ENCODE measurements at places on chromosomes 7 and 10. TPM values are rescaled to one million over a fixed set of nuclear protein-coding genes. Genes with fewer than 3 reads are reported as not detected.

DNA sequence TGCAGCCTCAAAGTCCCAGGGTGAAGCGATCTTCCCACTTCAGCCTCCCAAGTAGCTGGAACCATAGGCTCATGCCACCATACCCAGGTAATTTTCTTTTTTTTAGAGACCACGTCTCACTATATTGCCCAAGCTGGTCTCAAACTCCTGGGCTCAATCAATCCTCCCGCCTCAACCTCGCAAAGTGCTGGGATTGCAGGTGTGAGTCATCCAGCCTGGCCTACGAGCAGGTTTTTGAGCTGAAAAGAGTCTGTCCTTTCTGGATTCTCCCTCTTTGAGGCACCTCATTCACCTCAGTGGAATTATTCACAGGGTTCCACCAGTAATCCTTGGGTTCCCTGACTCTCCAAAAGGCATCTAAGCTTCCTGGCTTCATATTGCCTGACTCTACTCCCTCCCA lies 7.6 kb upstream of the LEP start:
- DNase-seq = no peak

GRCh38 chr10:48894911-48895802 lies 44.5 kb downstream of the LRRC18 start:
- no peak for DNase-seq

DNA sequence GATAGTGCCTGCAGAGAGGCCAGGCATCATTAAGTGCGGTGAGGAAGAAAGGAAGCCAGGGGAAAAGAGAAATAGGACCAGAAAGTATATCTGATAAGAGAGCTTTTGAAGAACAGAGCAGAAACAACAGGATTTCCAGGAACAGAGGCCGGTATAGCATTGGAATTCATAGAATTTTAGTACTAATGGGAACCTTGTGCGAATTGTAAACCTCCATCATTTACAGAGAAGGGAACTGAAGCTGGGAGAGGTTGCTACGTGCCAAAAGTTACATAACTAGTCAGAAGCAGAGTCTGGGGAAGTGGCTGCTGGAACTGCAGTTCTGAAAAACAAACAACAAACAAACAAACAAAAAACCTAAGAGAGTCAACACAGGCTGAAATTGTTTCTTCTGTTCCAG lies 5.4 kb upstream of the ZMYND11 start:
- DNase-seq = no peak

- no peak for DNase-seq
Measured at GRCh38 chr7:55325371-55325792, 39.8 kb upstream of the LANCL2 start.

The EGR2 gene
- not detected for total RNA-seq

The PNLIPRP1 gene
- not detected for total RNA-seq

The VPS50 gene
- total RNA-seq = 16.2 TPM

- DNase-seq = no peak
Measured at GRCh38 chr7:80008039-80008438, 126.6 kb upstream of the GNAI1 start.

- no peak for DNase-seq
Measured at GRCh38 chr10:74079936-74080590, 70.6 kb downstream of the AP3M1 start.

DNA sequence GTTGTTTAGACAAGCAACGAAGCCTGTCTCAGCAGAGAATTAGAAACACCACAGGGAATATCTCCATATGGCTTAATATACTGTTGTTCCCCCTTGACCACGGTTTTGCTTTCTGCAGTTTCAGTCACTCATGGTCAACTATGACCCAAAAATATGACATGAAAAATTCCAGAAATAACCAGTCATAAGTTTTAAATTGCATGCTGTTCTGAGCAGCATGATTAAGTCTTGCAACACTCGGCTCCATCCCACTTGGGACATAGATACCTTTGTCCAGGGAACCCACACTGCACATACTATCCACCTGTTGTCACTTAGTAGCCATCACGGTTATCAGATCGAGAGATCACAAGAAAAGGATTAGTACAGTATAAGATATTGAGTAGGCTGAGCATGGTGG lies 60.7 kb upstream of the FOXK1 start:
- DNase-seq = no peak

The IFIT3 gene
- total RNA-seq = 5.3 TPM

GRCh38 chr7:138608275-138608674 lies 92.9 kb downstream of the SVOPL start:
- no peak for DNase-seq

- no peak for DNase-seq
Measured at GRCh38 chr10:71770255-71770654, 3.1 kb downstream of the VSIR start.

The ZNF37A gene
- total RNA-seq = 3.7 TPM

DNA sequence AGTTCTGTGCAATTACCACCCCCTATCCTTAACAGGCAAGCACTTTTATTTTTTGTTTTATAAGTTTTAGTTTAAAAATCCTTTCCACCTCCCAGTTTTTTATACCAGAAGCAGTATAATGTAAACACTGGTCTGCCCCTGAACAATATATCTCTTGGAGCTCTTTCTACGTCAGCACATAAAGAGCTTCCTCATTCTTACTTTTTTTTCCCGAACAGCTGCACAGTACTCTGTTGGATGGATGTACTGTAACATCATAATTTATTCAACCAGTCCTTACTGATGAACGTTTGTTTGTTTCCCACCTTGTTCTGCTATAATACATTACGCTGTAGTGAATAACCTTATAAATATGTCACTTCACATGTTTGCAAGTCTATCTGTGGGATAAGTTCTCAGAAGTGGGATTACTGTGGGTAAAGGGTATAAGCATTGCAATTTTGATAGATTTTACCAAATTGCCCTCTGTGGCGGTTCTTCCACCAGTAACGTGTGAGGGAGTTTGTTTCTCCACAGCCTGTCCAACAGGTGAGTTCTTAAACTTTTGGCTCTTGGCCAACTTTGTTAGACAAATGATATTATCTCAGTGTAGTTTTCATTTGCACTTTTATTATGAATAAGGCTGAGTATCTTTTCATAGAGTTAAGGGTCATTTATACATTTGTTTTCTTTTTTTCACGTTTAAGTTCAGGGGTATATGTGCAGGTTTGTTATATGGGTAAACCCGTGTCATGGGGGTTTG lies 32.8 kb downstream of the ADRA2A start:
- no peak for DNase-seq

The KLF14 gene
- total RNA-seq = 0.14 TPM

DNA sequence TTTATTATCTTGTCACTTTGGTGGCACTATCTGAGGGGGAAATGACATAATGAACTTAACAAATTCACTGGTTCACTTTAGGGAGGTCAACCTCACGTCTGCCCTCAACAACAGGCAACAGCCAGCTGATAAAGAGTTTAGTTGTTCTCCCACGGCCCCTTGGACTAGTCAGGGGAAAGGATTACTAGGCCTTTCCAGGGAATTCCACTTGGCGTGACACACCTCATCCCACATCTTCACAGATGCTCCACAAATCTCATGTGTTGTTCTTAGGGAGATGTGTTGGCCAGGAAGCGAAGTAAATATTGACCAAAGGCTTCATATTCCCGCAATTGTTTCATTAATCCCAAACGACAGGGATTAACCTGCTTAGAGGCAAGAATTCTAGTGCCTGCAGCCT lies 183.5 kb upstream of the CDCA7L start:
- no peak for DNase-seq

The KCNIP2 gene
- 0.14 TPM for total RNA-seq

GRCh38 chr10:5581670-5582566 lies 57.2 kb downstream of the CALML3 start:
- DNase-seq = no peak

Data from epithelial cell of proximal tubule (primary cell).